ENCODE measurements at places on chromosomes 2 and 18.

DNA sequence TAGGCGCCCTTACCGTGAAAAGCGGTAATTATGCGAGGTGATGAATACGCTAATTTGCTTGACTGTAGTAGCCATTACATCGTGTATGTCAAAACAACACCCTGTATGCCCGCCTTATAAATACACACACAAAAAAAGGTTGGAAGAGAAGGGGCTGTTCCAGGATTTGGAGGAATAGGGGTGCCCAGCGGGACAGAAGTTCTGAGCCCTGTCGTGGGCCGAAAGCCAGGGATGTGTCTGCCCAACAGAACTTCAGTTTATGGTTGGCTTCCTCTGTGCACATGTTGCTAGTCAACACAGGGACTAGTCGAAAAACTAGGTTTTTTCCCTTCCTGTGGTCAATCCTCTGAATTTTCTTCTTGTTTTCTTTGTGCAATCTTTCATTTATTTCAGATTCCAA lies 182.5 kb downstream of the ACKR3 start:
- DNase-seq, result no peak

- DNase-seq, result no peak
Measured at GRCh38 chr2:64124168-64124567, 20.1 kb downstream of the PELI1 start.

DNA sequence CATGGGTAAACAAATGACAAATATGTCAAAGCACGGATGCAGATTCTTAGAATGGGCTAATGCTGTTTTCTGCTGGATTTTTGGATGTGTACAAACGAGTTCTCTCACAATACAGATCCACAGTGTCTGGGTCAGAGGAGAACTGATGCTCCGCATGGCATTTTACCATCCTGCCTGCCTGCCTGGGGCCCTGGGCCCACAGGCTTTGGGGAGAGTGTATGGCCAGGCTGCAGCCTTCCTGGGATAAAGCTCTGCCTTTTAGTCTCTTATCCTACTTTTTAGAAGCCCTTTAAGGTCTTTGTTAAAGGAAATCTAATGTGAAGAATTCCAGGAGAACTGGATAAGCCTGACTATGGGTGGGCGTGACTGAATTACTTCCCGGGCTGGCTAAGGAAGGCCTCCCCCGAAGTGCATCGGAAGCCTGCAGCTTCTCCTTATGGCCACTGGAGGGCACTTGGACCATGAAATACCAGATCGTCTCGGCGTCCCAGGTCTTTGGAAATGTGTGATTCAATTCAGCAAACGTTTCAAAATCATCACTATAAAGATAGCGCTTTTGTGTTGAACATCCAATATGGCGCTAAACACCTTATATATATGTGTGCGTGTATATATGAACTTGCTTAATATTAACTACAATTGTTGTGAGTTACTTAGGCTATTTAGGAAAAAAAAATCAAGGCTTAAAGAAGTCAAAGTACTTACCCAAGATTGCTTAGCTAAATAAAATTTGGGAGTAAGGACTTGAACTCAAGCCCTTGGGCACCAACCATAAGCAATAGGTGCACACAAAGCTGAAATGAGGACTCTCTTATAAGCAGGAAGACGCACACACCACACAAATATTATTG lies 15.2 kb upstream of the DNPEP start:
- peak; percentile 29 for DNase-seq

- DNase-seq, result no peak
Measured at GRCh38 chr2:215969131-215969841, 44.1 kb downstream of the MREG start.

Data from stimulated activated CD8-positive, alpha-beta memory T cell treated with anti-CD3 and anti-CD28 coated beads, Interleukin-4, amount 100 ng/mL, for 1 hour (primary cell).